ENCODE measurements at places on chromosomes 6 and 20.
A peak's percentile ranks its signal among the peaks of the same experiment; 100 is the strongest.

DNA sequence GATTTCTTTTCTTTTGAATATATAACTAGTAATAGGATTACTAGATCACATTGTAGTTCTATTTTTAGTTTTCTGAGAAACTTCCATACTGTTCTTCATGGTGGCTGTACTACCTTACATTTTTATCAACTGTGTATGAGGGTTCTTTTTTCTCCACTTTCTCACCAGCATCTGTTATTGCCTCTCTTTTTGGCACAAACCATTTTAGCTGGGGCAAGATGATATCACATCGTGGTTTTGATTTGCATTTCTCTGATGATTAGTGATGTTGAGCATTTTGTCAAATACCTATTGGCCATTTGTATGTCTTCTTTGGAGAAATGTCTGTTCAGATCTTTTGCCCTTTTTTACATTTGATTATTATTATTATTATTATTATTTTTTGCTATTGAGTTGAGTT, 86.1 kb upstream of the TCF21 start:
- no peak for DNase-seq

GRCh38 chr20:17940224-17940971, 28.2 kb downstream of the SNX5 start:
- no peak for DNase-seq

GRCh38 chr6:865846-866245, 172.9 kb upstream of the EXOC2 start:
- no peak for DNase-seq

- DNase-seq: no peak
Observed at GRCh38 chr6:155260686-155261085, 3.1 kb upstream of the CLDN20 start.

- no peak for DNase-seq
Observed at GRCh38 chr20:61937963-61938838, 127.5 kb downstream of the TAF4 start.

DNA sequence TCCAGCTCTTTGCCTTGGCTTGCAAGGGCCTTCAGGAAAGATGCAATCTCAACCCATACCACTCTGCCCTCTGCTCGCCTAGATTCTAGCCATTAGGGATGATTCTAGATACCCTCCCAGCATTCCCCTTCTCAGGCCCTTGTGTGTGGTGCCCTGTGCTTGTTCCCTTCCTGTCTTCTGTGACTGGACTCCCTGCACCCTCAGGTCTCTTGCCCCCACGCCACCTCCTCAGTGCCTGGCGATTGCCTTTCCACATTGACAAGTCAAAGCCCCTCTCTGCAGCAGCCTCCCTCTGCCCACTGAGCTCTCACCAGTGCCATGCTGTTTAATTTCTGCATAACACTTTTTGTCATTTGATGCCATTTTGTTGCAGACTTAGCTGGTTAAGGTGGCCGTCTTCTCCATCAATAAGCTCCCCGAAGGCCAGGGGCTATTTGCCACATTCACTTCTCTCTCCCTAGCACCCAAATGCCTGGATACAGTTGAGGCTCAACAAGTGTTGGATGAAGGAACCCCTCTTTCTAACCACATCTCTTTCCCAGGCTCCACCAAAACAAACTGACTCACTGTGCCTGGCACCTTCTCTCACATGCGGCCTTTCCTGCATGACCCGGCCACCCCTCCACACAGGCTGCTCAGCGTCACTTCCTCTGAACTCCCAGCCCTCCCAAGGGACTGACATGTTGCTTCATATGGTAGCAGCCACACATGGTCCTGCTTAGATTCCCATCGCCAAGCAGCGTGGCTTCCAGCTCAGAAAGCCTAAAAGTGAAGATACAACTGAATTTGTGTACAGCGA, 4.6 kb upstream of the TXNDC5 start:
- DNase-seq: no peak

GRCh38 chr6:25550631-25551030, 101.4 kb upstream of the SCGN start:
- DNase-seq: no peak

DNA sequence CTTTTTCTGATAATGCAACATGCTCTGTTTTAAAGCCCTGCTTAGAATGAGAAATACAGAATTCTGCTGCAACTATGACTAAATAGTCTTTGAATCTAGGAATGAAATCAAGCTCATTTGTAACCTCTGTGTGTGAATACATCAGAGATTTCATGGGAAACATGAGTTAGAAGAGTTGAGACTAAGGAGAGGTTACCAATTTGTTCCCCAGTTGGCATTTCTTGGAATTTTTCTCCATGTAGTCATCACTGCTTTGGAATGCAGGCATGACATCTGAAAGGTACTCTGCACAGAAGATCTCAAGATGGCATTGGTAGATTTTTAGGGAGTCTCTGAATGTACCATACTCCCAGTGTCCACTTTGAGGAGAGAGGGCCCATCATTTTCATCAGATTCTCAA, 237.2 kb downstream of the TFAP2A start:
- DNase-seq: no peak

GRCh38 chr20:33337119-33337518, 54.1 kb downstream of the BPIFB1 start:
- DNase-seq: no peak

GRCh38 chr6:36793913-36794712, 45.1 kb downstream of the CPNE5 start:
- DNase-seq: no peak

GRCh38 chr6:13349811-13350506, 21.6 kb upstream of the TBC1D7 start:
- no peak for DNase-seq

DNA sequence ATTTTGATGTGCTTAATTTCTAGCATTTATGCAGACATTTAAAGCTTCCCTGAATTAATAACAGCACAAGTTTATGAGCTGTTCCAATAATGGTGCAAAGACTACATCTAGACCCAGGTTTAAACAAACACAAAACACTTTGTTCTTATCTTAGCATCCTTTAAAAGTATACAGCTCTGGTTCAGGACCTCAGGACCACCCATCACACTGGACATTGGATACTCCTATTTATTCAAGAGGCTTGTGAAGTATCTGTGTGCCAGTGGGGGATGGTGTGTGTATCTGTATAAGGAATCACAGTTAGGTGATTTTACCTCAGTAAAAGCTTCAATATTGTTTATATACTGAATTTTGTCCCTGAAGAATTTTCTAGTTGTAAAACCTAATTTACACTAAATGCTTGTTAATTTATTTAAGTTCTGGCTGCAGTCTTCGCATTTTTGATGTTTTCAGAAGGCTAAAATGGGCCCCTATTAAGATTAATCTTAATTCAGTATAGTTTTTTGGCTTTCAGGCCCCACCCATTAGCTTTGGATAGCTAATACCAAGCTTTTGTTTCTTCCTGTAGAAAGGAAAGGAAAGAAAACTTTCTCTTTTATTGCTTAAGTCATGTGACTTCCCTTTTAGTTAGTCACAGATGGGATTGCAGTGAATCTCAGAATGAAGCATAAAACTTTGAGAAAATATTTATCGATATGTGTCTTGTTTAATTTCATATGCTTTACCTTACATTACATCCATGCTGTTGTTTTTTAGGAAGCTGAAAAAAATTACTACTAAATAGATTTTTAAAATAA, 13.1 kb downstream of the LIN28B start:
- DNase-seq: no peak

DNA sequence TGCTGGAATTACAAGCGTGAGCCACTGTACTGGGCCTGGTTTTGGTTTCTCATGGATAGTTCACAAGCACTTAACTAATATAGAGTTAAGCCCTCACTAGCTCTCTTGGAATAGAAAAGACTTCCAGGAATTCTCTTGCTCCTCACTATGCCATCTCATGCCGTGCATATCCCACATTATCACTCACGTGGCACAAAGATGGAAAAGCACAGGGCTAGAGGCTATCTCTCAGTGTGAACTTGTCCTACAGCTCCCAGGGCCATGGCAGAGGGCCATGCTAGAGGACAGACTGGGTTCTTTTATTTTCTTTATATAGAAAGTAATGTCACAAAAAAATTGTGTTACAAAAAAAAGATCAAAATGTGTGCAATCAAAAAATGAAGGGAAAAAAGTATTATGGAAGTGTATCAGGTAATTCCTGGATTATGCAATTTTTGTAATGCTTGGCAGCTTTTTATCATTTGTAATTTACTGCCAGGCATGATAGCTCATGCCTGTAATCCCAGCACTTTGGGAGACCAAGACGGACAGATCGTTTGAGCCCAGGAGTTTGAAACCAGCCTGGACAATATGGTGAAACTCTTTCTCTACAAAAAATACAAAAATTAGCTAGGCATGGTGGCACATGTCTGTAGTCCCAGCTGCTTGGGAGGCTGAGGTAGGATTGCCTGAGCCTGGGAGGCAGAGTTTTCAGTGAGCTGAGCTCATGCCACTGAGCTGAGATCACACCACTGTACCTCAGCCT, 6.4 kb upstream of the SLC2A12 start:
- no peak for DNase-seq

DNA sequence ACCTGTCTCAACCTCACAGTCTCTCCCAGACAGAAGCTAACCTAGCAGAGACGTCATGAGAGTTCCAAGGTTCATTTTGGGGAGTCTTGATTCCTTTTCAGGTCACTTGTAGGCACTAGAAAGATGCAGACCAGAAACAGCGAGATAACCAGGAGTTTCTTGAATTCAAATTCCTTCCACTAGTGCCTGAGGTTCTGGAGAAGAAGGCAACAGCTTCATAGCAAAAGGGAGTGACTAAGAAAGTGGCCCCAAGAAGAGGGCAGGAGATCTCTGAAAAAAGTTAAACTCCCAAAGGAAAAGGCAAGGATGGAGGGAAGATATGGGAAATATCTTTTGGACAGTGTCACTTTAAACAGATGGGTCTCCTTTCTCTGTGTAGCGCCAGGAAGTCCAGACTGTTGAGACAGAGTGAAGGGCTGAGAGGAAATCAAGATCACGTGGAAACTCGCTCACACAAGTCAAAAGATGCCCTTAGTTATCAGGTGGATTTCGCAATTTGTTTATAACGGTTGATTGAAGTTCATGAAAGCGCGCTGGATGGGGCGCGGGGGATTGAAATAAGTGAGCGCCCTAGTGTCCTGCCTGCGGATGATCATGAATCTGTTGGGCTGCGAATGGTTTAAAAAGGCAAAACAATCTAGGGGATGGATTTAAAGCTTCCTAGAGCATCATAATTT, 4.8 kb upstream of the PRSS16 start:
- DNase-seq: no peak

DNA sequence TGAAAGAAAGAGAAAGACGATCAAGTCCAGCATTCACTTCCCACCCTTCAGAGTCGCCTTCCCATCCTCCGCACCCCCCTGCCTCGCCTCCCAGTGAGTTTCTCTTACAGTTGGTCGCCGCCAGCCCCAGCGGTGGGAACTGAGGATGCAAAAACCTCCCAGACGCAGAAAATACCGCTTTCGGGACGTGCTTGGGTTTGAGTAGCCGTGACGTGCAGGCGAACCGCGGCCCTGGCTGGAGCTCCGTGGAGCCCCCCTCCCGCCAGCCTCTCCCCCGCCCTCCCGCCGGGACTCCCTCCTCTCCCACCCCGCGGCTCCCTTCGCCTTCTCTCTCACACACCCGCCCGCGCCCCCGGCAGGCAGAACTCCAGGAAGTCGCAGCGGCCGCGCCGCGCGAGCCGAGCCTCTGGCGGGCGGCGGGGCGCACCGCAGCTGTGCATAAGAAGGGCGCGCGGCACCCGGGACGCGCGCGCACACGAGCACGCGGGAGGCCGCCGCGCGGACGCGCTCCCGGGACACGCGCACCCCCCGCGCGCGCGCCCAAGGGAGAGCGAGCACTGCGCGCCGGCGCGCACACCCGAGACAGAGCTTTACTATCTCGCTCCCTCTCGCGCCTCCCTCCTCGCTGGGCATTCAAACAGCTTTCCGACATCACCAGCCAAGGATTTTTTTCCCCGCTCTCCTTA, at the start of gene ADGRB3:
Gene ADGRB3 (plus strand): TSS at position 557 of the 686 bp plus-strand sequence. CDS start 3,394 bp downstream, outside the sequence.
- peak; percentile 89 for DNase-seq

DNA sequence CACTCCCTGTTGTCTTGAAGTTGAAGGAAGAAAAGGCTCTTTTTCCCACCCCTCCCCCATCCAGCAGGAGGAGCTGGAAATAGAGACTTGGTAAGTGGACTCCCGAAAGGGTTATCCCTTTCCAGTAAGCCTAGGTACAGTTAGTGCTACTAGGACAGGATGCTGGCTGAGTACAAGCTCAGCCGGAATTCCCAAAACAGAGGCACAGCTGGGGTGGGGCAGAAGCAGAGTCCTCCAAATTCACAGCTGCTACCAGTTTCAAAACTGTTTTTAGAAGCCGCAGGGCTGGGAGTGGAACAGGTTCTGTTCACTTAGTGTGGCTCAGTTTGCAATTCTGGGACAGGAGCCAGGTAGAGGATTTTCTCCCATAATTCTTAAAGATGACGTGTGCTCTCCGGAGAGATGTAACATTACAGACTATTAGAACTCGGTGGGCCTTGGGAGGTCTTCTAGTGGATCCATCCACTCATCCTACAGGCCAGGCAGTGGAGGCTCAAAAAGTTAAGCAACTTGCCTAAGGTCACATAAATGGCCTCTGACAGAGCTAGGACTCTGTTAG, 19.0 kb upstream of the UTRN start:
- DNase-seq: no peak

- no peak for DNase-seq
Observed at GRCh38 chr6:90098001-90098531, 198.6 kb downstream of the BACH2 start.

GRCh38 chr6:4794140-4794707, 18.0 kb downstream of the CDYL start:
- DNase-seq: no peak

GRCh38 chr6:53240139-53240538, 91.5 kb upstream of the GCM1 start:
- no peak for DNase-seq

DNA sequence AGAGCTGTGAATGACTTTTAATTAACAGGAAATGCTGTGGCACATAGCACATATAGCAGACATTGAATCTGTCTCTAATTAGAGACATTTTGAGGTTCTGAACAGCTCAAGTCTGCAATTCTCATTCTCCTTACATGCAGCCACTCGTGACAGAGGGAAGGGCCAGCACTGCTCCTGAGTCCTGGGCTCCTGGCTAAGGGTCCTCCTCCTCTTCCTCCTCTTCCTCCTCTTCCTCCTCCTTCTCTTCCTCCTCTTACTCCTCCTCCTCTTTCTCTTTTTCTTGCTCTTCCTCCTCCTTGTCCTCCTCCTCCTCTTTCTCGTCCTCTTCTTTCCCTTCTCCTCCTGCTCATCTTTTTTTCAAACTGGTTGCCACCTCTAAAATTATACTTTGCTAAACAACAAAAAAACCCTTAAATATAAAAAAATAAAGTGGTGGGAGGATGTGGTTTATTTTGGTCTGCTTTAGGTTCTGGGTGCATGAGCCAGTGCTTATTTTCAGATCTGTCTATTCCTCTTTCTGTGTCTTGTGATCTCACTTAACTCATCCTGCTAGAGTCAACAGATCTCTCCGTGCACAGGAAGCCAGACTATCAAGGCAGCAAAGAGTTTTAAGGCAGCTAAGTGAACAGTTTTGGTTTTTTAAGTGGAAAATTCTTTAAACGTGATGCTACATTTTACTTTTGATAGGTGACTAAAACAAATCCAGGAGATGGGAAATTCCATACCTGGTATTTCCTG, 159.3 kb downstream of the CD83 start:
- DNase-seq: no peak

DNA sequence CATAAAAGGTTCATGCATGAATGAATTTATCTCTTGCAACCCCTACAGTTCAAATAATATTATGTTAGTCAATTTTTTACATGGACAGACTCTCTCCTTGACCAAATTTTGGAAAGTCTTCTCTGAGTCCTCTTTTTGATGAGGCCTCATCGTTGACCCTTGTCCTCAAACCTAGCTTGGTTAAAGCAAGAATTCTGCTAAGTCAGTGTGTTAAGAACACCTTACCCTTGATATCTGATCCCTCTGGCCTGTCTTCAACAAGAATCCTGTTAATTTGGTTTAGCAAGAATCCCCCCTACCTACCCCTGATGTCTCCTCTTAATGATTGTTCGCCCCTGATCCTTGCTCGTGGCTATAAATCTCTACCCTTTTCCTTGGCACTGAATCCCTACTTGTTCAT, 301.4 kb downstream of the LAMA2 start:
- DNase-seq: no peak

Measured in NCI-H2107 (cell line).